ENCODE measurements at places on chromosomes 7 and 10.

DNA sequence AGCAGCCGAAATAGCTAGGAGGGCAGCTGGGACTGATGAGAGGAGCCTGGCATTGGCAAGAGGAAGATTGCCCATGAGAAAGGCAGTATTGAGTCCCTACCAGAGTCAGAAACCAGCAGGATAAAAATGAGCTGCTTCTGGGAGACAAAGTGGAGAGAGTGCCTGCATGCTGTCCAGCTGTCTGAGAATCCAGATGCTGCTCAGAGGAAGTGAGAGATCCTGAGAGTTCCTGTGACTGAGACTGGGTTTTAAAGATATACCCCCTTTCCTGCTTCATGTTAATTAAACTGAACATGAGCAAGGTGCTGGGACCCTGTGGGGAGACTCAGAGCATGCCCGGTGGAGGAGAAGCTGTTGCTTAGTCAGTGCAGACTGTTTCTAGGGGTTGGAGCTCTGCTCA is 107.5 kb downstream of the KIF20B start:
- DNase-seq: no peak

DNA sequence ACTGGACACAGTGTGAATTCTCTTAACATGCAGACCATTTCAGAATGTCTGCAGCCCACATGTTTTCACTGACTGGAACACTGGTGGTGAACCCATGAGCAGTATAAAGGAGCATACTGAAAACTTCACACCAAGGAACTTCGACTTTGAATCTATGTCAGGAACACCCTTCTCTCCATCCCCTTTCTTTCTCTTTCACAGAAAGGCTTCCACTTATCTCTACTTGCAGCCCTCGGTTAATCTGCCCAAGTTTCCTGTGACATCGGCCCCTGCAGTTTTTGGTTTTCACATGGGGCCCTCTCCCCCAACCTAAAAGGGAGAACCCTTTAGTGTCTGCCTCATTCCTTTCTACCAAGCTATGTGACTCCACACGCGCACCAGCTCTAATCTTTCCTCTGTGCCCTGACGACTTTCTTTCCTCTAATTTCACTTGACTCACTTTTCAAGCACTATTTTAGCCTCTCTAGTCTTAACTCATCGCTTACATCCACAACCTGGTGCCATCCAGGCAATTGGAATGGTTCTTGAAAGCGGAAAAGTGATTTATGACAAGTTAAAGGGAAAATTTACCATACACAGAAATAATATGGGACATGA is 70.1 kb downstream of the RELN start:
- DNase-seq: no peak

DNA sequence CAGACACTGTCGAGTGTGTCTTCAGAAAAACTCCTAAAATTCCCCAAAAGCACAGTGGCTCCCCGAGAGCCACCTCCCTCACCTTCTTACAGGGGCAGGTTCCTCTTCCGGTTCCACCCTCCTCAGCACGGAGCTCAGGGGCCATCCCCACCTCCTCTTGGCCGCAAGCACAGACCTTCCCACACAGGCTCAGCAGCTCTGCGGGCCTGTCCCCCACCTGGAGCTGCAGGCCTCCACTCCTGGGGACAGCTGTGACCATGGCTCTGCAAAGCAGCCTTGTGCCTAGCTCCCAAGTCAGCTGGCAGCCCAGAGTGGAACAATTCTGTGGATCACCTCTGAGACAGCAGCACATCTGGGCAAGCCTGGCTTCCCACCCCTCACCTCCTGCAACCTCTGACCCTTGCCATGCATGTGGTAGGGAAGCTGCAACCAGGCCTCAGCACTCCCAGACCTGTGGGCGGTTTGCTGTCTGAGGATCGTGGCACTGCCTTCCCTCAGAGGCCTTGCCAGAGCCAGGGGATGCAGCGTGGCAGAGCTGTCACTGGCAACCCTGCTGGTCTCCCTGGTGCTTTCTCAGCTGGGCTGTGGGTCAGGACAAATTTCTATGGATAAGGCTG is 79.7 kb downstream of the ALOX5 start:
- no peak for DNase-seq

- DNase-seq: no peak
Measured at GRCh38 chr10:103480521-103480920, 1.5 kb upstream of the CALHM3 start.

GRCh38 chr7:81150951-81151361 is 232.1 kb upstream of the SEMA3C start:
- no peak for DNase-seq

- DNase-seq: no peak
Measured at GRCh38 chr10:86798611-86799010, 42.2 kb downstream of the BMPR1A start.

- no peak for DNase-seq
Measured at GRCh38 chr10:98168766-98169165, 34.3 kb downstream of the R3HCC1L start.

DNA sequence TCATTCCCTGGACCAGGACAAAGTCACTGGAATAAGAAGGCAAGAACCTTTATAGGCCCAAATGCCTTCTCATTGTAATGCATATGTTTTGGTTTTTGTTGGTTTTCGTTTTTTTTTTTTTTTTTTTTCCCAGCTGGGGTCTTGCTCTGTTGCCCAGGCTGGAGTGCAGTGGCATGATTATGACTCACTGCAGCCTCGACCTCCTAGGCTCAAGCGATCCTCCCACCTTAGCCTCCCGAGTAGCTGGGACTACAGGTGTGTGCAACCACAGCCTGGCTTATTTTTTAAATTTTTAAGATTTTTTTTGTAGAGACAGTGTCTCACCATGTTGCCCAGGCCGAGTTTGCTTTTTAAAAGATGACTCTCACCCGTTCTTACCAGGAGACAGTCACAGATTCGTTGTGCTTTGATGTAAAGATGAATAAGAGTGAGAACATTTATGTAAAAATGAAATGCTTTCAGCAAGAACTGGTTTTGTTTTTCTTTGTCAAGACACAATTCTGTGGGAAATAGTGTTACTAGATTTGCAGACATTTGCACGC is 7.6 kb downstream of the IQCE start:
- DNase-seq: no peak

DNA sequence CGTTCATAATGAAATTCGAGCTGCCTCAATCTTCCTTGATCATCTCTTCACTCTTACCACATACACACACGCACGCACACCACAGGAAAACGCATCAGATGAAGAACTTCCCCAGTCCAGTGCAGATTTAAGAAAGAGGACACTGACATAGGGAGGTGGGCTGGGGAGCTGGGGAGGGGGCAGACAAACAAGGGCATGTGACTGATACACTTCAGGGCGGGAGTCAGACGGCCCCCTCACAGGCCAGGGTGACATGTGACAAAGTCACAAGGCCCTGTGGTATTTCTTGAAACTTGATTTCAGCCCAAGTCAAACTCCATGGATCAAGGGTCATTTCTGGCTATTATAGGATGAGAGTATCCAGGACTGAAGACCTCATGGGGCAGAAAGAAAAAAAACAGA is 82.6 kb downstream of the KCNMA1 start:
- DNase-seq: no peak

DNA sequence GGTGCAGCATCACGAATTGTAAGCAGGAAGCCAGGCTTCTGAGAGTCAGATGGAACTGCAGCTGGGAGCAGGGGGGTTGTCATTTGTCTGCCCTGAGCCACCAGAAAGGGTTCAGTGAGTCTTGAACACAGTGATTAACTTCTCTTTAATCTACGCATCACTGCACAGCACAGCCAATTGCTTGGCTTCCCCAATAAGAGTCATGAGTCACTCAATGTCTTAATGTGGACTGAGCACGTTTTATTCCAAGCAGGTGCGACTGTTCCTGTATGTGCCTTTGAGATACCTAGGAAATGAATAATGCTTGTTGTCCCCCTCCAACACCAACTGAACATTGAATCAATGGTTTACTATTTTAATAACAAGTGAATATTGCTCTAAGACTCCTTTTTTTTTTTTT is 26.0 kb upstream of the PLEKHA1 start:
- DNase-seq: no peak

DNA sequence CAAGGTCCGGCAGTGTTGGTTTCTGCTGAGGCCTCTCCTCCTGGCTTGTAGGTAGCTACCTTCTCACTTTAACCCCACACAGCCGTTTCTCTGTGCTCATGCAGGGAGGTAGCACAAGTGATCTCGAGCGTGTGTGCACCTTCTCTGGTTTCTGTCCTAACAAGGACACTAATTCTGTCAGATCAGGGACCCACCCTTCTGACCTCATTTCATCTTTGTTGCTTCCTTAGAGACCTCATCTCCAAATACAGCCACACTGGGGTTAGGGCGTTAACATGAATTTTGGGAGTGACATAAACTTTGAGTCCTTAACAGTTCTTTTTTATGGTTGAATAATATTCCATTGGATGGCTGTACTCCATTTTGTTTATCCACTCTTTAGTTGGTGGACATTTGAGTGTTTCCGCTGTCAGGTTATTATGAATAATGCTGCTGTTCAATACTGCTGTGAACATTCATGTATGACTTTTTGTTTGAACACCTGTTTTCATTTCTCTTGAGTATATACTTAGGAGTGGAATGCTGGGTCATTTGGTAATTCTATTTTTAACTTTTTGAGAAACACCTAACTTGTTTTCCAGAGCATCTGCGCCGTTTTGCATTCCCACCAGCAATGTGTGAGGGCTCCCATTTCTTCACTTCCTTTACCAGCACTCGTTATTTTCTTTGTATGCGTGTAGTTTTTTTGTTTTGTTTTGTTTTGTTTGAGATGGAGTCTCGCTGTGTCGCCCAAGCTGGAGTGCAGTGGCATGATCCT is 57.5 kb downstream of the LCOR start:
- no peak for DNase-seq

- no peak for DNase-seq
Measured at GRCh38 chr10:130401860-130402765, 265.9 kb downstream of the GLRX3 start.

DNA sequence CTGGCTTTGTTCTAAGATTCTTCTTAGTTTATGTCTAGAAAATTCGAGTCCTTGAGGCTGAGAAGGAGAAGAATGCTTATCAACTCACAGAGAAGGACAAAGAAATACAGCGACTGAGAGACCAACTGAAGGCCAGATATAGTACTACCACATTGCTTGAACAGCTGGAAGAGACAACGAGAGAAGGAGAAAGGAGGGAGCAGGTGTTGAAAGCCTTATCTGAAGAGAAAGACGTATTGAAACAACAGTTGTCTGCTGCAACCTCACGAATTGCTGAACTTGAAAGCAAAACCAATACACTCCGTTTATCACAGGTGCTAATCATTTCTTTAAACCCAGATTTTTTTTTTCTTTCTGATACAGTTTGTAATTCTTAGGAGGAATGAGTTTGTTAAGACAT is 6.7 kb downstream of the CEP55 start:
- DNase-seq: no peak

DNA sequence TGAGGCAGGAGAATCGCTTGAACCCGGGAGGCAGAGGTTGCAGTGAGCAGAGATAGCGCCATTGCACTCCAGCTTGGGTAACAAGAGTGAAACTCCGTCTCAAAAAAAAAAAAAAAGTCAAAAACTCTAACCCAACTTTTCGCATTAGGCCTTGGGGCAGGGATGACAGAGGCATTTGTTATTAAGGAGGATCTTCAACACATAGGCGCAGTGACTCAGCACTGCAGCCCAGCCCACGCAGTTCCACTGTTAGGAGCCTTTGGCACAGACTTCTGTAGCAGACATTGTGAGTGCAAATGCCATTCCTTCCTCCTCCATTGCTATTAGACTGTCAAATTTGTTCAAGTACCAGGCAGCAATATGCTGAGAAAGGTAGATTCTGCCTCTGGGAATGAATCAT is 43.1 kb upstream of the KLHL7 start:
- DNase-seq: peak; percentile 95

DNA sequence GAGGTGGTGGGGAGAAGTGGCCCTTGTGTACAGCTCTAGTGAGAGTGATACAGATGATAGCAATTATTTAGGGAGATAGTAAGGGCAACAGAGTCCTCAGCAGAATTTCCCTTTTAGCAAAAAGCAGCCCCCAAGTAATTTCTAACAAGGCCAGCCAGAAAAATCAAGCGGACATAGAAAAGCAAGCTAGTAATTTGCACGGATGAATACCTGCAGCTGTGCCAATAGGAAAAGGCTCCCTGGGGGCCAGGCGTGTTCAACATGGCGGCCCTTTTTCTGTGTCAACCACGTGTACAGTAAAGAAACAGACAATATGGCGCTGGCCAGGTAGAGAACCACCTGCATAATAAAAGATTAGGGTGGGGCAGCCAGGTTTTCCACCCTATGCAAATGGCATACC is 7.4 kb downstream of the MCM10 start:
- no peak for DNase-seq

DNA sequence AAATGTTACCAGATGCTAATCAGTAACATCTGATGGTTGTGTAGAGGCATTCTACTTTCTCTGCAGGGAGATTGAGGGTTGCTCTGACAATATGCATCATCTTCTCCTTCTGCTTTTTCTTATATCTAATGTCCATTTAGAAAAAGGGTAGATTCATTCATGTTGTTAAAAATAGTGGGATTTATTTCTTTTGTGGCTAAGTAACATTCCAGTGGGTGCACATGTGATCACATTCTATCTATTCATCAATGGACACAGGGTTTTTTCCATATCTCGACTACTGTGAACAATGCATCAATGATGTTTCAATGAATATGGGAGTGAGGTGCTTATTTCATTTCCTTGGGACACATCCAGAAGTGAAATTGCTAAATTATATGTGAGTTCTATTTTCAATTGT is 103.9 kb downstream of the CRPPA start:
- peak; percentile 93 for DNase-seq

- DNase-seq: no peak
Measured at GRCh38 chr7:65475040-65475726, 101.5 kb downstream of the ZNF92 start.

GRCh38 chr7:15571301-15571878 is 9.6 kb upstream of the AGMO start:
- no peak for DNase-seq

GRCh38 chr10:96724621-96725020 is 4.3 kb upstream of the PIK3AP1 start:
- DNase-seq: no peak

DNA sequence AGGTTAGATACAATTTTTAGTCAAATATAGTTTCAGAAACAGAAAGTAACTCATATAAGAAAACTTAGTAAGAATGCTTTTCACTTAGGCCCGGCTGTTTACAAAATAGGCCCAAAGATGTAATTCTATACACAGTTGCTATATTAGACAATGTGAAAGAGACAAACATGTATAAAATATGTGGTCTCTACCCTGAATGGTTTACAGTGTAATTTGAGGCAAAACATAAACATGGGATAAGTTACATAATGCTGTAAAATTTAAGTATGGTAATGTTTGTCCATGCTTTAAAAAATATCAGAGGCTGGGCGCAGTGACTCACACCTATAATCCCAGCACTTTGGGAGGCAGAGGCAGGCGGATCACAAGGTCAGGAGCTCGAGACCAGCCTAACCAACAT is 18.7 kb downstream of the KRIT1 start:
- no peak for DNase-seq

DNA sequence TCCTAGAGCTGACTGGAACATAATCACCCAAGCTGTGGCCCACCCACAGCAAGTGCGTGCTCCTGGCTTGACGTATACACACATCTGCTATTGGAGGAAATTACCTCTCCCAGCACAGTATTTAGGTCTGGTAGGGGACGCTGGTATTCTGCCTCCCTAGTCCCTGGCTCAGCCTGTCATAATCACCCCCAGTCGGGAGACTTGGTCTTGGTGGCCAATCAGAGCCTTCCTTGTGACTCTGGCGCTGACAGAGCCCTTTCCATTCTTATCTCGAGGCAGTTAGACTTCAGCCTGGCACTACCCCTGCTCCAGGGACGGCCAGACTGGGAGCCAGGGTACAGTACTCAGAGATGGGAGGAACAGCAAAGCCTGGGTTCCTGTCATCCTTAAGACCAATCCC is 14.3 kb upstream of the PRKAG2 start:
- no peak for DNase-seq
